ENCODE measurements at places on chromosomes 2 and 18.

DNA sequence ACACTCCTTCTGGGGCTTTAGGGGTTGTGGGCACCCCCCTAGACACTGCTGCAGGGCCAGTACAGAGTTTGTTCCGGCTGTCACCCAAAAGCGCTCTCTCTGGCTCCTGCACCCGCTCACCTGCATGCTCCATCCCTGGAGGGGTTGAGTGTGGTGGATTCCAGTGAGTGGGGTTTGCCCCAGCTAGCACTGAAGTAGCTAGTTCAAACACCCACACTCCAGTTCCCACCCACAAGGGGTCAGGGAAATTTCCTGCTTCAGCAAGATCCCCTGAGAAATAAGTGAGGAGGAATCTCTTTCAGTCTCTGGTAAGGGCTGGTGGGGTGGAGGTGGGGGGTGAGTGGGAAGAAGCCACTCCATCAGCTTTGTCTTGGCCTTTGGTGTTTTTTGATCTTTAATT is 73.6 kb downstream of the TMEM17 start:
- DNase-seq = no peak

- DNase-seq = no peak
Observed at GRCh38 chr2:27724905-27725701, 46.4 kb upstream of the MRPL33 start.

DNA sequence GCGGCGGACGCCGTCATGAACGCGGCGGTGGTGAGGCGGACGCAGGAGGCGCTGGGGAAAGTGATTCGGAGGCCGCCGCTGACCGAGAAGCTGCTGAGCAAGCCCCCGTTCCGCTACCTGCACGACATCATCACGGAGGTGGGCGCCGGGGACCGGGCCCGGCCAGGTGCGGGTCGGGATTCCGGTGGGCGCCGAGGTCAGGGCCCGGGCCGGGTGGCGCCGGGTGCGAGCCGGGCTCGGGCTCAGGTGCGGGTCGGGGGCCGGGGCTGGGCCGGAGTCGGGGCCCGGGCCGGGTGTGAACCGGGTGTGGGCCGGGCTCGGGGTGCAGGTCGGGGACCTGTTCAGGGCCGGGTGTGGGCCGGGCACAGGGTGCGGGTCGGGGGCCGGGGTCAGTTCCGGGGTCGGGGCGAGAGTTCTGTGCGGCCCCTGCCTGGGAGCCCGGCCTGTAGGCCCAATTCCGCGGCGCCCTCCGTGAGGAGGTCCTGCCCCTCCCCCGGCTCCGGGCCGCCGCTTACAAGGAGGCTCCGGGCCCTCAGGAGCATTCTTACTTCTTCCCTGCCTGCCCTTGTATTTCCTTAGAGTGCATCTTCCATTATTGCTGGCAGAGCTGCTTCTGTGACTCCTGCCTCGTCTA is 447 bp downstream of the TRAF3IP1 start:
- no peak for DNase-seq

- no peak for DNase-seq
Observed at GRCh38 chr2:208406474-208407451, at the start of gene PTH2R. Gene PTH2R (plus strand): TSS chr2:208406792. CDS start chr2:208407044, 252 bp downstream.

Measured in activated naive CD4-positive, alpha-beta T cell treated with anti-CD3 and anti-CD28 coated beads for 36 hours (primary cell).